ENCODE measurements at places on chromosomes 5 and 9. TPM values are rescaled to one million over a fixed set of nuclear protein-coding genes. Genes with fewer than 3 reads are reported as not detected.

DOLK gene
- 17.1 TPM for total RNA-seq

SH2D3C gene
- 13.9 TPM for total RNA-seq

ARHGEF37 gene
- total RNA-seq = 0.53 TPM

PHF24 gene
- 0.04 TPM for total RNA-seq

EPB41L4B gene
- 0.44 TPM for total RNA-seq

BTNL9 gene
- total RNA-seq = not detected

CDH9 gene
- total RNA-seq = not detected

FST gene
- not detected for total RNA-seq

GRM6 gene
- total RNA-seq = not detected

DENND1A gene
- total RNA-seq = 15.1 TPM

TUBB4B gene
- 331 TPM for total RNA-seq

STING1 gene
- total RNA-seq = 109 TPM

CAMK2A gene
- total RNA-seq = not detected

DNA sequence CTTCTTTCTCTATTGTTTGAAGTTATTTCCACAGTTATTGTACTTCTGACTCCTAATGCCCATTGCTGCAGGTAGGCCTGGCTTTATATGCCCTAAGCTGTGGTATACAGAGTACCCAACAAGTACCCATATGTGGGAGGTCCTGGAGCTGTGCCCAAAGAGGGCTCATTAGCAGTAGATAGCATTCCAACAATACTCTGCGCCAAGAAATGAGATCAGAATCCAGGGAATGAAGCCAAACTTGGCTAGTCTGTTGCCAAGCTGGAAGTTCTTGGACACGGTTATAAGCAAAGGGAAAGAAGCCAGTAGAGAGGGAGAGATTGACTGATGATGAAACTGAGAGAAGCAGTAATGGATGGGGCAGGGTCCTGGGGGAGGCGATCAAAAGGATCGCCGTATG lies 29.7 kb upstream of the FAM169A start:
- no peak for DNase-seq

- no peak for DNase-seq
Measured at GRCh38 chr9:3200331-3200774, 325.4 kb downstream of the RFX3 start.

DNA sequence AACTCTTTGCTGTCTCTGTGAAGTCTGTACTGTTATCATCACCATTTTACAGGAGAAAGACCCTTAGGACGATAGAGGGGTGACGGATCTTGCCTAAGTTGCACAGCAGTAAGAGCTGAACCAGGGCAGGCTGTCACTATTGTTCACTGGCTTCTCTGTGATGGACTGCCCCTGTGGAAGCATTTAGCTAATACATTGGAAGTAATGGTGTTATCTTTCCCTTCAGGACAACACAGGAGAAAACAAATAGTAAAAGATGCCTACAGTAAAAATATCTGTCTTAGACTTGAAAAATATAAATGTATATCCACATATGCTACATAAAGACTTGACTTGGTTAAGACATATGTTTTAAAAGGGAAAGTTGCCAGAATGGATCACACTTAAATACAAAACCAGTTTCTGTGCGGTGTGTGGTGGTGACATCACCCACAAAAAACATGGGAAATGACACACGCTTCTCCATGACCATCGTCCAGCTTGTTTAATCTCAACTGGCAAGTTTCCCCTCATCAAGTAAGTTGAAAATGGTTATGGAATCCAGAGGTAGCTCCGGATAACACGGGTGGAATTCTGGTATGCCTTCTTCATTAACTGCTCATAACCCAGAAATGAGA lies 351.8 kb downstream of the EBF1 start:
- no peak for DNase-seq

DNA sequence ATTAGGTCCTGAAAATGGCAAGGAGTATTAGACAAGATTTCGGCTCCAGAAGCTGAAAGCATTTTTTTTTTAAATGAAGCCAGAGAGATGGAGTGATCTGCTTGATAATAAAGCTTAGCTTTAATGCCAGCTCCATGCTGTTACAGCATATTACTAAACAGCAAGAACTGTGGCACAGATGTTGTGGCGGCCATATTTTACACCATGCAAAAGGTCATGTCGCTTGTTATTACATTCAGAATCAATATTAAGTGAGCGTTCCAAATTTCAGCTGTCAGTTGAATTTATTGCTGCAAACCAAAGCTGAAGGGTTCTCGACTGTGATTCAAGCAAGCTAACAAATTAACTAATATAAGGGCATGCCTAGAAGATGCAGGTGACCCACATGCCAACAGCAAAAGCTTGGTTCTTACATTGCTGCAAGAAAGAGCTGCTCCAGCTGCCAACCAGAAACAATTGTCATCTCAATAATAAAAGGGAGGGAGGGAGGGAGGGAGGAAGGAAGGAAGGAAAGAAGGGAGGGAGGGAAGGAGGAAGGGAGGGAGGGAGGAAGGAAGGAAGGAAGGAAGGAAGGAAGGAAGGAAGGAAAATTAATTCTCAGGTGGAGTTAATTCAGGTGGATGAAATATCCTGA lies 517.7 kb upstream of the WWC1 start:
- no peak for DNase-seq

GRCh38 chr5:33049298-33049697 lies 338.2 kb downstream of the NPR3 start:
- DNase-seq = no peak

DNA sequence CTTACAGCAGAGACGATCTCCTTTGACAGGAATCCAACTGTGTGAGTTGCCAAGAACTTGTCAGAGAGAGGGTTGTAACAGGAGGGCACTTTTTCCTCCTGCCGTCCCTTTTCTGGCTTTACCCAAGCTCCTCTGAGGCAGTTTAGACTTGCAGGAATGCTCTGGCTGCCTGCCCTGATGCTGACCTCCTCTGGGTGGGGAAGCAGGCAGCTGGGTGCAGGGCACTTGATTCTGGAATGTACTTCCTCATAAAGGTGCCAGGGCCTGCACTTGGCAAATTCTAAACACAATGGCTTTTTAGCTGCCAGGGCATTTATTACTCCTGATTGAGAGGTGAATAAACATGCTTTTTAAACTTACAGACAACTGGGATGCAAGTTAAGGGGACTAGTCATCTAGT lies 190.4 kb downstream of the EPB41L4A start:
- DNase-seq = no peak

- no peak for DNase-seq
Measured at GRCh38 chr5:96324708-96325107, 108.3 kb downstream of the PCSK1 start.

GRCh38 chr5:80659106-80659505 lies 4.3 kb upstream of the DHFR start:
- no peak for DNase-seq

- no peak for DNase-seq
Measured at GRCh38 chr5:145540375-145540774, 294.8 kb downstream of the PRELID2 start.

DNA sequence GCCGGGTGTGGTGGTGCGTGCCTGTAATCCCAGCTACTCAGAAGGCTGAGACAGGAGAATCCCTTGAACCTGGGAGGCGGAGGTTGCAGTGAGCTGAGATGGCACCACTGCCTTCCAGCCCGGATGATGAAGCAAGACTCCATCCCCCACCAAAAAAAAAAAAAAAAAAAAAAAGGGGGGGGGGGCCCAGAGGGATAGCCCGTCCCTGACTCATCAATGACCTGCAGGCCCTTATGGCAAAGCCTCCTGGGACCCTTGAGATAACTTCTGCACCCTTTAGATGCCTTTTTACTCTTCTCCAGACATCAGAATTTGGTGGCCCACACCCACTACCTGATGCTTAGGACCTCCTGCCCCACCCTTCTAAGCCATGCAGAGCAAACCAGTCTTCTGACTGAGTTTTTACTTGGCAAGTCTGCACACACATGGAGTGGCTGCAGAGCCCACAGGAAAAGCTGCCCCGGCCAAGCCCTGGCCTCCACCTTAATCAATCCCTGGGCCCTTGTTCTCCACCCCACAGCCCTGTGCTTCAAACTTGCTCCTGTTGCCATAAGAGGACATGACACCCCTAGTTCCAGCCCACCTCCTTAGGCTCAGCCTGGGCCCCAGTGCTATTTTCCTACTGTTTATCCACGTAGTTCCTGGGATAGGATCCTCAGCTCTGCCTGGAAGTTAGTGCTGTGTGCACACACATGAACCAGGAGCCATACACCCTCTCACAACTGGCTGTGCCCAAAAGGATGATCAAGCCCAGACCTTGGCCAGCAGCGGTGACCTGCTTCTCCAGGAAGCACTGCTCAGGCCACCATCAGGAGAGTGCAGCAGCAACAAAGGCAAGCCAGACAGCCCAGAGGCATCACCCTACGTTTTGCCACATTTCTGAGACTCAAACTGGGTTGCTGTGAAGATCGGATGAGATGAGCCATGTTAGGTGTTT lies 5.1 kb downstream of the MGAT1 start:
- no peak for DNase-seq

GRCh38 chr9:137478962-137479861 lies 20.1 kb upstream of the NSMF start:
- no peak for DNase-seq

GRCh38 chr5:139419226-139420192 lies 15.6 kb upstream of the SPATA24 start:
- DNase-seq = no peak

- DNase-seq = no peak
Measured at GRCh38 chr5:32332966-32333365, 20.2 kb upstream of the MTMR12 start.

DNA sequence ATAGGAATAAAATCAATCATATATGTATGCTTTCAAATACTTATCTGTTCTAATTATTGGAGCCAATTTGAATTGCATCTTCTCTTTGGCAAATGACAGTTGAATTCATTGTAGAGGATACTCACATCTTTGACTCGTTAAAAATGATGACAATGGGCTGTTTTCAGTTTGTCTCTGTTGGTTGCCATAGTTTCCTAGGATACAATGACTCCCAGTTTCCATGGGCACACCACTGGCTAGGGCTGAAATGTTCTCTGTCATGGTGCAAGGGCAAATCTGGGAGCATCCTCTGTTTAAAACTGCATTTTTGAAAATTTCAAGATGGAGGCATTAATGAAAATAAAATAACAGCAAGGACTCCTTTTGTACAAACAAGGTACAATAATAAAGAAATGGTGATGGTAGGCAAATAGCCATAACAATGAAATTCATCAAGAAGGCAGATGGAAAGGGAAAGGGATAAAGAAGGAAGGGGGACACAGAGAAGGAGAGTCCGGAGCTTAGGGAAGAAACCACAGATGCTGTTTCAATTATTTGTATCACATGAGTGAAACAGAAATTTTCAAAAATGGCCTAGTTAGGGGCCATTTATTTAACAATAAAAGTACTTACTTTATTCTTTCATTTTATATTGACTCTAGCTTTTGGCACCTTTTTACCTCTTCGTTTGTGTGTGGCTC lies 378.8 kb upstream of the SEMA6A start:
- DNase-seq = no peak

- no peak for DNase-seq
Measured at GRCh38 chr5:161549106-161549505, 2.6 kb upstream of the GABRB2 start.

DNA sequence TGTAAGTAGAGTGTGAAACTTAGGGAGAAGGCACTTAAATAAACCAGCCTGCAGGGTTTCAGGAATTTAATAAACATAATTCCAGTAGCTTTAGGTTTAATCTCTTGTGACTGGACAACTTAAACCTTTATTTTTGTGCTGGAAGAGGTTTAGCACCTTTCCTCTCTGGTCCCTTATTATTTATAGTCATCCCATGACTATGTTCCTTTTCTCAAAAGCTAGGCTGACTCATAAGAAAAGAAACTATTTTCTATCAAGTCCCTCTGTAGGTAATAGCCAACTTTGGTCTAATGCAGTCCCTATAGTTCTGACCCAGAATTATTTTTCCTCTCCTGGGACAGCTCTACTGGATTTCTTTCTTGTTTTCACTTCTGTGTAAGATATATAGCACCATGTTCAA lies 588.9 kb downstream of the NR2F1-AS1 start:
- DNase-seq = no peak

DNA sequence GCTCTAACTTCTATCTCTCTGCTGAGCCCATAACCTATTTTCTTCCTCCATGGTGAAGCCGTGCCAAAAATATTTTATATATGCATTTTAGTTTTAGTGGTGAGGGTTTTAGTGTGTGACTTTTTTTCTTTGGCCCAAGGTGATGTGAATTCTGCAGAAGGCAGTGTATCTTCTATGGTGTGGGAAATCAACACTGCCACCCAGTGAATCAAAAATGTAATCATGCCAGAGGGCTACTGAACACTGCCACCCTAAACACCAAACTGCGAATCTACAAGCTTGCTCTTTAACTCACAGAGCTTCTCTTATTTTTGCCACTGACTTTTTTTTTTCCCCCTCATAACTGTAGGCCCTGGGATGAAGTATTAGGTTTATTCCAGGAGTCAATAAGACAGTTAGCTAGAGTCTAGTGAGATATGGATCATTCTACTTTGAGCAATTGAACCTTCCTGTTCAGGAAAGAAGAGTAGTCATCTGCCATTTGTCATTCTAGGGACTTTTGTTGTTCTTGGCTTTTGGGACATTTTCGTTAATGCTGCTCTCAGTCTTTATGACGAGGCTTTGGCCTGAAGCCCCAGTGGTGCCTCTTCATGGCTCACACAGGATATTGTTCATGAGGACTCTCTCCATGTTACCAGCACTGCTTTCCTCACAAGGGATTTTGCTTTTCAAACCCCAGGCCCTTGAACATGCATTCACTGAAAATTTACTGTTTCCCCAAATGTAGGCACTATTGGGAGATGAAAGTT lies 53.1 kb downstream of the C7 start:
- no peak for DNase-seq

- DNase-seq = no peak
Measured at GRCh38 chr5:142810081-142810480, 39.9 kb downstream of the ARHGAP26 start.

- no peak for DNase-seq
Measured at GRCh38 chr9:88737031-88737430, 202.1 kb downstream of the NXNL2 start.

- no peak for DNase-seq
Measured at GRCh38 chr5:121055586-121055985, 591.5 kb downstream of the PRR16 start.

DNA sequence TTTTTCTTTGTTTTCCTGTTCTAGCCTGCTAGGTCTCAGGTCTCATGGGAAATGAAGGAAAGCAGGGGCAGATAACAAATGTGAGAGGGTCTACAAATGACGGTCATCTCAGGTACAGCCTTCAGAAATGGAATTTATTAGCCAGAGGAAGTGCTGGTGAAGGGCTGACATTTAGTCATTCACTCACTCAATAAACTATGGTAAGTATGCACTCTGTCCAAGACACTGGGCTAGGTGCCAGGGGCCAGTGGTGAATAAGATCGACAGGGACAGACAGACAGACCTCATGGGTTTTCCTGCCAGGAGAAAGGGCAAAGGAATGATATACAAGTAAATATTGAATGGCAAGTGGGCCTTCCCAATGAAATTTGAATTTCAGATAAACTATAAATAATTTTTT lies 6.3 kb downstream of the PDE6A start:
- DNase-seq = no peak

DNA sequence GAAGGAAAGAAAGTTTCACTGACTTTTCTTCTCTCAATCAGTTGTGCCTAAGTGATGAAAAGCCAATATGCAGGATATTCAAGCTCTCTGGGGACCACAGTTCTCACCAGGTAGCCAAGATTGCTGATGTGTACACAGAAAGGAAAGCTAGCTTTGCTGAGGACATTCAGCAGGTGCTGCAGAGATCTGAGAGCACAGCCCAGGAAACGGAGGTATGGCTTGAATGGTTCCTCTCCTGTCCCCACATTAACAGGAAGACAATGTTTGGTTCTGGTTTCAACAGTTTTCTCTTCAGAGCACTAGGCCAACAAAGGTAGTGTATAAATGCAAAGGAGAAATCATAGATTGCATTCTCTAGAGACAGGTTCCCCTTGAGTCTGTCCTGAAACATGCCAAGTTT lies 69.6 kb downstream of the PTPDC1 start:
- DNase-seq = no peak

- DNase-seq = no peak
Measured at GRCh38 chr9:112091810-112092209, 83.3 kb downstream of the SUSD1 start.
